ENCODE measurements at places on chromosomes 6 and 20.
A peak's percentile ranks its signal among the peaks of the same experiment; 100 is the strongest.

GRCh38 chr20:22920898-22921297 is 114.2 kb upstream of the SSTR4 start:
- DNase-seq = no peak

GRCh38 chr6:34047913-34048867 is 97.7 kb downstream of the GRM4 start:
- DNase-seq = no peak

GRCh38 chr20:34708621-34709043 is 4.5 kb downstream of the TP53INP2 start:
- peak; percentile 46 for DNase-seq

DNA sequence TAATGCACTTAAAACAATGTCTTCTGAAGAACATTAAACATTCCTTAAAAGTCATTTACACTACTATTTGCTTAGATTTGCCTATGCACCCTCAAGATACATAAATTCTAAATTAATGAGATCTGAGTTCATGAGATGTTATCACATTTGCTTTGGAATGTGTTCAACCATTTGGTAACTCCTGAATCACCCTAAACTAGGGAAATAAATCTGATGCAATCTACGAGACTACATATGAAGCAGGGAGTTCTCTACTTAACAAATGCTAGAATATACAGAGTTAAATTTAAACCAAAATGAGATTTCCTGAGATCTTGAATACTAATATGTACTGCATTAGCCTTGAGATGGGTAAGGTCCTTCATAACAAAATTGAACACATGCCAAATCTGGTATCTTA is 170.1 kb downstream of the CLIC5 start:
- no peak for DNase-seq

DNA sequence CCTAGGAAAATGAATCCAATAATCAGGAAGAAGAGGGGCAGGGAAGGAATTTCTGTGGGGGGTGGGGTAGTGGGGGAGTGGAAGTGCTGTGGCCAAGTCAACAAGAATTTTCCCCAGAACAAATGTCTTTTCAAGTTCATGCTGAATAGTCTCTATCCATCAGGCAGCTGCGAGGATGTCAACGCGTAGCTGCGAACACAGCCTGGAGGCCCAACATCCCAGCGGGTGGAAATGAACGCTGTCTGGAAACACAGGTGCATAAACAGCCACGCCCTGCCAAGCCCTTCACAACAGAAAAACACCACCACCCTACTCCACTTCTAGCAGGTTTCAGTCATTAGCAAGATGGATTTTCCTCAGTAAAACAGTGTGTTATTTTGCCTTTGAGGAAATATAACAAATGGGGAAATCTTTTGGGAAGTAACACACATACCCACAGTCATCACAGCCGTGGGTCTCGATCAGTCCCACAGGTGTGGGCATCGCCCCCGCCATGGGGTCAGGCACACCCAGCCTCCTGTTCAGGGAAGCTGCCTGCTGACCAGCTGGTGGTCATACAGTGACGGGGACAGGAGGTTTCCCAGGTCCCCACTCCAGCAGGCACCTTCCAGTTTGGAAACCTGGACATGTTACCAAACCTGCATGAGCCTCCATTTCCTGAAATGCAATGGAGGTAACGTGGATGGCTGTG is 112.1 kb upstream of the THBS2 start:
- no peak for DNase-seq

DNA sequence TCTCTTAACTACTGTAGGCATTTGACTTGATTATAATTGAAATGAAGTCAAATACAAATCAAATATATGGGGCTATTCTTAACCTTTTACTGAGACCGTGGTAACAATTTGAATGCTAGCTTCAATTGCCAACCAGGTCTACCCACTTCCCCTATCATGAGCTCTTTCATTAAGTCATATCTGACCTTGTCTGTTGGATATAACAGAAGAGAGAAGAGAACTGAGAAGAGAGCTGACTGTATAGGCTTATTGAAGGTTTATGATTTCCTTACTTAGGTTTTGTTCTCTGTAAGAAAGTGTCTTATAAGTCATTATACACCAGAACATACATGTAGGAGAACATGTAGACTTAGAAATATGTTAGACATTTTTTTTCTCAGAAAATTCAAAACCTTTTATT is 549.4 kb downstream of the COL12A1 start:
- DNase-seq = no peak

- DNase-seq = no peak
These were observed 117.5 kb upstream of the PCSK2 start for GRCh38 chr20:17109307-17109706.

DNA sequence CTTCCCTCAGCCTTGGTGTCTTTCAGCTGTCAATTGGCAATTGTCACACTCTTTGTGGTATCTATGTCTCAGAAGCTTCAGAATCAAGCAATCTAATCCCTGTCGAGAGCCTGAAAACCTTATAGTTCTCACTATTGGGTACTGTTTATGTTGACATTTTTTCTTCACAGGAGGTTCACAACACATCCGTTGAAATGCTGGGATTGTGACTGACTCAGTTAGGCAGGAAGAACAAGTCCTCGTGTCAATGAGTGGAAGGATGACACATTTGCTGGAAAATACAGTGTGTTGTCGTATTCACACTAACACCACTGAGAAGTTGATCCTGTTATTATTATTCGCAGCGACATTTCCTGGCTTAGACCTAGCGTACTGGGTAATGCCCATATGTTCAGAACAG is 163.9 kb upstream of the CITED2 start:
- DNase-seq = no peak

DNA sequence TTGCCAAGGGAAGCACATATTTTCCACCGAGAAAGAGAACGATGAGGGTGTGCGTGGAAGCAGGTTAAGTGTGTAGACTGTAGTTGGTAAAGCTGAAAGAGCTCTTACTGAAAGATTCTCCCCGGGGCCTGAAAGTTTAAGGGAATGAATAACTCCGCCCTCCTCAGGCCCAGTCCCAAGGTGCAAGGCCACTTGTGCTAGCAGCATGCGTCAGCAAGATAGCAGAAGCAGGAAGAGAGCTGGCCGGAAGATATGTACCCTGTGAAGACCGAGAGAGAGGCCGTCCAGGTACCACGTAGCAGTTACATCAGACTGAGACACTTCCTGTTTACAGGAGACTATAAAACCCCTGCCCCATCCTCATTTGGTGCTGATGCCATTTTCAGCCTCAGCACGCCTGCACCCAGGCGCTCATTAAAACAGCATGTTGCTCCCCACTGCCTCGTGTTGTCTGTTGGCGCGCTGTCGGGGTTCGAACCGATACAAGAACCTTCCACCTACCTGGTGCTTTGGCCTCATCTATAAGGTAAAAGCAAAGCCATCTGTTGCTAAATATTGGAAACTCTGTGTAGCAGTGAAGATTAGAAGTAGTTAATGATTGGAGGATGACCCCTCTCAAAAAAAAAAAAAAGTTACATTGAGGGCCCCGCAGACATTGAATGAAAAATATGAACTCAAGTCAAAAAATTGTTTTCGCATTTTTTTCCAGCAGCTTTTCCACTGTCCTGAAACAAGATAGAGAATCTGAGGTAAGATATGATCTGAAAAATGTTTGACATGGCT is 18.6 kb upstream of the FAM135A start:
- no peak for DNase-seq

GRCh38 chr6:125549202-125549884 is 200.1 kb upstream of the HEY2 start:
- DNase-seq = no peak

GRCh38 chr20:21510414-21511384 is 3.2 kb downstream of the NKX2-2 start:
- no peak for DNase-seq

- no peak for DNase-seq
These were observed 76.2 kb upstream of the IPCEF1 start for GRCh38 chr6:154432533-154433476.

- DNase-seq = no peak
These were observed 121.7 kb upstream of the JAG1 start for GRCh38 chr20:10795286-10796026.
